ENCODE measurements at places on chromosomes 3 and 15.

- no peak for DNase-seq
Observed at GRCh38 chr3:149023951-149024350, 32.6 kb downstream of the GYG1 start.

- no peak for DNase-seq
Observed at GRCh38 chr3:187880441-187880840, 135.2 kb upstream of the BCL6 start.

GRCh38 chr3:182690172-182690571 is 103.1 kb upstream of the ATP11B start:
- no peak for DNase-seq

DNA sequence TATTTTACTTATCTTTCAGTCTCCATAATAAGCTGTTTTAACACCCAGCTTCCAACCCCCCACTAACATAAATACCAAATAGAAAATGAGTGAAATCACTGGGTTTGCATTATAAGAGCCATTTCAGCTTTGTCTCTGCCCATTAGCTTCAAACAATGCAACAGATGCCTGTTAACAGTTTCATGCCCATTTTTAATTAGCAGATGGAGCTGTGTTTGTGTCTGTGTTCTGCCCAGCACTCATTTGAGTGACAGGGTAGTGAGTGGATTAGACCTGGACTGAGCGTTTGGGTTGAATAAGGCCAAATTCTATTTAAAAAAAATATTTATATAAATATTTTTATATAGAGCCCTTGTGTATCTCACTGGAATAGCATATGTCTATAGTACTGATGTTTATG is 7.4 kb downstream of the RAB8B start:
- no peak for DNase-seq

- no peak for DNase-seq
Observed at GRCh38 chr15:95687686-95688085, 642.8 kb upstream of the NR2F2 start.

- DNase-seq = no peak
Observed at GRCh38 chr15:81500081-81500480, 126.1 kb upstream of the TMC3 start.

GRCh38 chr3:15405448-15406050 is 21.8 kb downstream of the METTL6 start:
- no peak for DNase-seq

GRCh38 chr3:136802481-136802996 is 16.4 kb upstream of the SLC35G2 start:
- no peak for DNase-seq

Data from esophagus squamous epithelium (tissue), 5 donors.